ENCODE measurements at places on chromosomes 6 and 20.

DNA sequence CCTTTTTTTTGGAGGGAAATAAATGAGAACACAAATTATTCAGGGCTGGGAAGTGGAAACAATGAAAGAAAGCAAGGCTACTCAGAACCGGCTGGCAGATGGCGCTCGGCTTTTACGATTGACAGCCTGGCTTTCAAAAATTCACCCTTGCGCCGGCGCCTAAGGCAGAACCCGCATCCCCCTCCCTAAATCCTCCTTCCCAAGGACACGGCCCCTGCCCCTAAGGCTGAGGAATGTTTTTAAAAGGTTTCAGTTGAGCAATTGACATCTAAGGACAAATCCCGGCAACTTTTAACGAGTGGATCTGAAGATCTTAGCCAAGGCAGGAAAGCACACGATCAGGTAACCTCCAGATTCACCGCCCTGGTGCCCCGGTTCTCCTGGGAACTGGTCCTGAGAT, 16.3 kb downstream of the GNAS start:
- DNase-seq, result no peak

DNA sequence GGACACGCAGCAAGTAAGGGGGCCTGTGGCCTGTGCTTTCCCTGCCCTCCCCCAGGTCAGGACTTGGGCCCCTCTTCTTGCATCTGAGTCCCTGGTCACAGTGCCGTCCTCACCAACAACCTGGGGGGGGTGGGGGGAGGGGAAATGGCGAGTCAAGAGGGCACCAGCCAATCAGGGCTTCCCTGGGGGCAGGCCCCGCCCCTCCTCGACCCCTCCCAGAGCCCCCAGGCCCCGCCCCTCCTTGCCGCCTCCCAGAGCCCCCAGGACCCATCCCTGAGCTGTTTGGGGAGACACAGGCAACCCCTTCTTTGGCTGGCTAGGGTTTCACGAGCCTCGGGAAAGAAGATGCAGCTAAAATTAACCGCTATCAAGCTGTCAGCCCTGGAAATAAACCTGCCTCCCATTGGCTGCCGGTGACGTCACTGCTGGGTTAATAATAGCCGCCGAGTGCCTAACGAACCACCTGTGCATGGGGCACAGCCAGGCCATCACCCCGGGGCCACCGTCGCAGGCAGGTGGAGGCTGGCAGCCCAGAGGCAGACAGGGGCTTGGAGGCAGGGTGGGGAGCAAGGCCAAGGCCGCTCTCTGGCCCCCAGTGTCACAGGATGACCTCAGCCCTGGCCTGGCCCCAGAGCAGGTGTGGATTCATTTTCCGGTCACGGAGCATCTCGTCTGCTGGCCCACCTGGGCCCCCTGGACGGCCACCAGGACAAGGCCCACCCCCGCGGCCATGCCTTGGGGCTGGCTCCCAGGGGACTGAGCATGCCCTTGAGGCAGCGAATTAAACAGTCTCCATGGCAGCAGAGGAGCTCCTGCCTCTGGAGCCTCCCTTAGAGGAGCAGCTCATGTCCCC, 3.2 kb upstream of the EEF1A2 start:
- DNase-seq, result no peak

GRCh38 chr6:14292119-14292518, 174.5 kb downstream of the CD83 start:
- DNase-seq, result no peak

GRCh38 chr6:130907687-130908086, 80.5 kb downstream of the SMLR1 start:
- no peak for DNase-seq

GRCh38 chr20:6887966-6888365, 120.5 kb downstream of the BMP2 start:
- DNase-seq, result no peak

- peak; percentile 42 for DNase-seq
Observed at GRCh38 chr20:45545754-45546453, 1.3 kb downstream of the EPPIN start.
